SJSA1 (cell line): ENCODE measurements at places on chromosomes 5 and 9. TPM values are rescaled to one million over a fixed set of nuclear protein-coding genes. Genes with fewer than 3 reads are reported as not detected.
A peak's percentile ranks its signal among the peaks of the same experiment; 100 is the strongest.

The PIP5K1B gene
- total RNA-seq: not detected in 2 replicates

- peaks cover 44% of the 10 kb centered on the region for H3K36me3 ChIP-seq
- no peak overlapping the region for H3K27ac ChIP-seq
- peak; percentile 83 for DNase-seq
- no peaks in the 10 kb centered on the region for H3K27me3 ChIP-seq
- peak overlapping the region; percentile 67 for H3K4me3 ChIP-seq
Measured at GRCh38 chr5:141637767-141638419, 1.1 kb downstream of the RELL2 start.

- peaks cover 10% of the 10 kb centered on the region for H3K36me3 ChIP-seq
- H3K27ac ChIP-seq: no peak overlapping the region
- H3K27me3 ChIP-seq: no peaks in the 10 kb centered on the region
- no peak overlapping the region for H3K4me3 ChIP-seq
Measured at GRCh38 chr5:173004447-173004846, 20.9 kb downstream of the ATP6V0E1 start.

The SPATA31A3 gene
- total RNA-seq: not detected in 2 replicates

DNA sequence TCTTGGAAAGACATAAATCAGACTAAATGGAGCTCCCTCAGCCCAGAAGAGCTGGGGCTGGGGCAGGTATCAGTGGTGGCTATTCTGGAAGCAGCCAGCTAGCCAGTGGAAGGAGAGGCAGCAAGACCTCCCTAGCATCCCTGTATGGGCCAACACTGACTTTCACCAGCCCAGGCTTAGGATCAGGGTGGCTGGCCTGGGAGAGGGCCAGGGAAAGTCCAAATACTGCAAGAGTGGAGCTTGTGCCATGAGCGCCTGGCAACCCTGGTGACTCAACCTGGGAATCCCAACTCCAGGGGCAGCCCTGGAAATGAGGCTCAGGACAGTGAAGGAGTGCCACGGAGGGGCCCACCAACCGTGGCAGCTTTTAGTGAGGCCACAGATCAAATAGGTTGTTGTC, 7.6 kb upstream of the IRF1 start:
- H3K27ac ChIP-seq: peak overlapping the region; percentile 95
- H3K4me1 ChIP-seq: peaks cover 48% of the 10 kb centered on the region
- no peak for DNase-seq
- H3K27me3 ChIP-seq: no peaks in the 10 kb centered on the region

GRCh38 chr9:112112519-112112918, 62.6 kb downstream of the SUSD1 start:
- no peak overlapping the region for H3K4me3 ChIP-seq
- H3K27ac ChIP-seq: peak overlapping the region; percentile 42
- peaks cover 20% of the 10 kb centered on the region for H3K36me3 ChIP-seq
- DNase-seq: peak; percentile 68
- H3K27me3 ChIP-seq: no peaks in the 10 kb centered on the region

The PPP1R2B gene
- 0.08 TPM in 1 of 2 replicates, not detected in the other for total RNA-seq

DNA sequence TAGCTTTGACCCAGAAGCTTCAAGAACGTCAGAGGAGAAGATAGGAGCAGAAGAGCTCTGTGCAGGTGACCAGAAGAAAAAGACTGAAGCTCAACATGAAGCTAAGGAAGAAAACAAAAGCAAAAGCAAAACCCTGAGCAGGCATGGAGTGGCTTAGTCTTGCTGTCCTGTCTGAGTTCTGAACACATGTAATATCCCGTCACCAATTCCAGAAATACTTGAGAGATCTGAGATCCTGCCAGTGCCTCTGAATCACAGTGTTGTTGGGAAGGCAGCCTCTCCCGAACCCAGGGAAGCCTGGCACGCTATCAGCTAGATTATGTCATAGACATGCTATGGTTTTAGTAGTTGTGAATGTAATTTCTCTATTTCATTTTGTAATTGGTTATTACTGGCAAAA, 235.7 kb downstream of the ICE1 start:
- no peaks in the 10 kb centered on the region for H3K27me3 ChIP-seq
- H3K4me1 ChIP-seq: no peaks in the 10 kb centered on the region
- no peaks in the 10 kb centered on the region for H3K36me3 ChIP-seq
- no peak overlapping the region for H3K4me3 ChIP-seq
- no peak overlapping the region for H3K27ac ChIP-seq

The TXNDC8 gene
- not detected in 2 replicates for total RNA-seq

- H3K4me1 ChIP-seq: peaks cover 17% of the 10 kb centered on the region
- no peak for DNase-seq
- no peak overlapping the region for H3K4me3 ChIP-seq
Measured at GRCh38 chr9:117714282-117714681, 10.1 kb downstream of the TLR4 start.

DNA sequence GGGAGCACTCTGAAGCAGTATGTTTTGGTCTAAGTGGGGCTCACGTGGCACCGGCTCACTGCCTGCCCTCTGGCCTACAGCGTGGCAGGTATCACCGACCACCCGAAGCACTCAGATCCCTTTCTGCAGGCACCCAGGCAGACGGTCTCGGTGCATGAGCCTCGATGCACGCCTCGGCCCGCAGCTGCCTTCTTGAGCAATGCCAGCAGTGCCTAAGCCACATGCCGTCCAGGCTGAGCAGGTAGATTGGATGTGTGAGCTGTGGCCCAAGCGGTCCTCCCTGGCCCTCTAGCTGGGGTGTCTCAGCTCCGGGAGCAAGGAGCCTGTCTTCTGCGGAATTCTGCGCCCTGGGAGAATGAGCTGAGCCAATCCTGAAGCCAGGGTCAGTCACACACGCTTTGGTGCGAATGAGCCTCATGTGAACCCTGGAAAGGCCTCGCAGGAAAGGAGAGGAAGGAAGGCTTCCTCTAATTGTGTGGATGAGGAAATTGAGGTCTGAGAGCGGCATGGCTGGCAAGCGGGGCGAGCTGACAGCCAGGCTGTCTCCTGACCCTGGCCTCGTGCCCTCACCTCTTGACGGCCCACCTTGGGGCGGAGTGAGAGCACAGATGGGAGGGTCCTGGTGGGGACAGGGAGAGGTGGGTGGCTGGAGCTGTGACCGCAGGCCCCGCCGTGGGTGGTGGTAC, 14.4 kb downstream of the RXRA start:
- no peaks in the 10 kb centered on the region for H3K27me3 ChIP-seq
- DNase-seq: no peak
- no peak overlapping the region for H3K4me3 ChIP-seq
- no peaks in the 10 kb centered on the region for H3K36me3 ChIP-seq
- H3K4me1 ChIP-seq: no peaks in the 10 kb centered on the region

The TAF1L gene
- total RNA-seq: not detected in 2 replicates
